SHP77 treated with DMSO at 0.1 percent for 48 hours (cell line): ENCODE measurements at places on chromosomes 5 and 9.

DNA sequence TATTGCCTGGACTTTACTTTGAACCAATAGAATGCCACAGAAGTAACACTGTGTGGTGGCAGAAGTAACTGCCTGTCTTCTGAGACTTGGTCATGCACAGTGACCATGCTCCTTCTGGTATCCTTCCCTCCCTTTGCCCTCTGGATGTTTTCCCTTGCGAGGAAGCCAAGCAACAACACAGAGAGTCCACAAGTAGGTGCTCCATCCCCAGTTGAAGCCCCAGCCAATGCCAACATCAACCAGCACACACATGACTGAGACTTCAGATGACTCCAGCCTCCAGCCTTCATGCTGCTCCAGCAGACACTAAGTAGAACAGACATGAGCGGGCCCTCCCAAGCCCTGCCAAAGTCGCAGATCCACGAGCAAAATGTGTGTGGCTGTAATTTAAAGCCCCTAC, 129.6 kb downstream of the EPB41L4A start:
- DNase-seq: no peak

DNA sequence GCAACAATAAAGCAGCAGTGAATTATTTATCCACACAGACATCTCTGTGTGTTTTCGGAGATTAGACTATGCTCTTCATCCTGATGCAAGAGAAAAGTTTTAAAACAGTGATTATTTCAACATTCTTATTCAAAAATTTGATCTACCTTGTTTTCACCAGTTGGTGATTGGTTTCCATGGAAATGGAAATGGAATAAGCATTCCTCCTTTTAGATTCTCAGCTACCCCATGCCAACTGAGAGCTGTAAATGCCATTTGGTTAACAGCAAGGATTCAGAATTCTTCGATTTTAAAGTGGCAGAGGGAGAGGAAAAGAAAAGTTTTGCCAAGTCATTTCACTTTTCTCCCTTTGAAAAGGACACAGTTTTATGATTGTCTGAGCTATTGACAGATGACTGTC, 154.7 kb downstream of the PCSK5 start:
- no peak for DNase-seq

- no peak for DNase-seq
Observed at GRCh38 chr5:169280696-169281095, 20.2 kb downstream of the SLIT3 start.

- no peak for DNase-seq
Observed at GRCh38 chr9:3646226-3646625, 120.4 kb upstream of the RFX3 start.

GRCh38 chr5:57370376-57370775, 112.2 kb downstream of the ACTBL2 start:
- DNase-seq: no peak

- DNase-seq: no peak
Observed at GRCh38 chr9:14935106-14935751, 25.0 kb upstream of the FREM1 start.
